NCI-H510A treated with DMSO at 0.1 percent for 48 hours (cell line): ENCODE measurements at places on chromosomes 1 and 21.

DNA sequence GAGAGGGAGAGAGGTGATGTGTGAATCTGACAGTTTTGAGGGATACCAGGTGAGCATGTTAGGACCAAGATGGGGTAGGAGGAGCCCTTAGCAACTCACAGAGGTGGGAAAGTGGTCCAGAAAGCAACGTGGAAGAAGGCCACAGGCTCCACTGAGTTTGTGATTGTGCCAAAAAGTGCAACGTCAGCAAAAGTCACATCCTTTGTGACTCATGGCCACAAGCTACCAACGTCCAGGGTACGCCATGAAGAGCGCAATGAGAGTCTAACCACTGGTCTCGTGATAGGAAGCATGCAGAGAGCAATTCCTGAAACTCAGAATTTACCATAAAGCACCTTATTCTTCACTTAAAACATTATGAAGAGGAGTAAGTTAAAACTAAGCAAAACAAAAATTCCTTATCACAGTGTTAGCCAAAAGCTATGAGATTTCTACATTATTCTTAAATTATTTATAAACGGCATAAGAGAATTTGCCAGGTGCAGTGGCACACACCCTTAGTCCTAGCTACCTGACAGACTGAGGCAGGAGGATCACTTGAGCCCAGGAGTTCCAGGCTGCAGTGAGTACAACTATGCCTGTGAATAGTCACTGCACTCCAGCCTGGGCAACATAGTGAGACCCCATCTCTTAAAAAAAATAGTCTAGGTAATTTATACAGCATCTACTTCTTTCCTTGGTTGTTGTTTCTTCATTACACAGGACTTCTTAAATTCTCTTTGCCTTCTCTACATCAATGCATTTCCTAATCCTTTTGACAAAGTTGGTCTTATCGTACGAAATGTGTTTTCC, 55.2 kb downstream of the COLGALT2 start:
- no peak for DNase-seq

DNA sequence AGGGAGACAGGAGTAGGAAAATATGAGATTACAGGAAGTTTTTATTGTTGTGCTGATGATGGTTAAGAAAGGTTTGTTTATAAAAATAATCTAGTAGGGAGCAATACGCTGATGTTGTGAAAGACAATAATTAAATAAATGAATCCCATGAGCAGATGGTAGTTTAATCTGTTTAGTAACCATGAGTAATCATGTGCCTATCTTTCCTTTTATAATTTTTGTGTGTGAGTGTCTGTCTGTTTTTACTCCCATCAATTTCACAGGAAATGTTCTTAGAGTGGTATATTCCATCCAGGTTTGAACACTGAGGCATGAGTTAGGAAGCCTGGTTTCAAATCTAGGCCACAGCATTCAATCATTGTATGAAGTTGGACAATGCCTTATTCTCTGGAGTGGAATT, 180.5 kb downstream of the OLFM3 start:
- DNase-seq = no peak

GRCh38 chr1:150226486-150226885, 9.4 kb downstream of the ANP32E start:
- no peak for DNase-seq

- DNase-seq = no peak
Measured at GRCh38 chr1:196143602-196144342, 464.5 kb downstream of the KCNT2 start.

GRCh38 chr1:5917281-5917590, 75.0 kb downstream of the NPHP4 start:
- no peak for DNase-seq
